ENCODE measurements at places on chromosomes 13 and 19. TPM values are rescaled to one million over a fixed set of nuclear protein-coding genes. Genes with fewer than 3 reads are reported as not detected.

The C13orf46 gene
- total RNA-seq, result 0.13 TPM

- DNase-seq, result peak; percentile 96
Measured at GRCh38 chr19:4374498-4375163, 25.7 kb downstream of the SH3GL1 start.

The LIG4 gene
- 6.2 TPM for total RNA-seq

The C19orf44 gene
- total RNA-seq, result 5.0 TPM

GRCh38 chr19:7801020-7801570 is 28.9 kb upstream of the EVI5L start:
- no peak for DNase-seq

- DNase-seq, result no peak
Measured at GRCh38 chr19:56079609-56080008, 41.5 kb downstream of the ZNF787 start.

DNA sequence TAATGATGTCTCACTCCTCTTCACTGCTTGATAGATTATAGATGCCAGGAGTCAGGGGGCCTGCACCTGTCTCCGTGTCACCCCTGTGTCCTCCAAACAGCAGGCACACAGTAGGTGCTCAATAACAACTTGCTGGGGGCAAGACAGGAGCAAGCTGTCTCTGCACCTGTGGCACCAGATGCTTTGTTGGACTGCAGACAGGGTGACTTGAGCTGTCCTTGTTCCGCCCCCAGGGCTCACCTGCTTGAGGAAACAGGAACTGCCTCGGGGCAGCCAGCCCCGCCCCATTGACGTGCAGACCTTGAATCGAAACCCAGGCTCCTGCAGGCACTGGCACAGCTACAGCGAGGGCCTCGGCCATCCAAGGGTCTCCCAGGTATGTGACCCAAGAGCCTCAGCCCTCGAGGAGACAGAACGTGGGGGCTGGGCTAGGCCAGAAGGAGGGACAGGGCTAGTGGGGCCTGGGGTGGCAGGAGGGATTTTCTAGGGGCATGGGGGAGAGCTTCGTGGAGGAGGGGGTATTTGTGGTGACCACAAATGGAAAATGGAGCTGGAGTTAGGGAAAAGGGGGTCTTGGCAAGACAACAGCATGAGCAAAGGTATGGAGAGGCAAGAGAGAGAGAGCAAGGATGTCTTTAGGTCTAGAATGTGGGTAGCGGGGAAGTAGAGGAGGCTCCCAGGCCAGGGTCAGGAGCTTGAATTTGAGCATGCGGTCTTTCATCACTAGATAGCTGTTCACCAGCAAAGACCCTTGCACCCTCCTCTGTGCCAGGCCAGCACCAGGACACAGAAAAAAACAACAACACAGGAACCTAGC is at the start of gene HSH2D:
Gene HSH2D, plus strand, starts transcription at position 287 of the 817 bp plus-strand sequence. CDS start 5,066 bp downstream, outside the sequence.
- DNase-seq, result no peak

The RDH8 gene
- total RNA-seq, result not detected

The ACER1 gene
- total RNA-seq, result 56.9 TPM

The AP1M2 gene
- 70.3 TPM for total RNA-seq

DNA sequence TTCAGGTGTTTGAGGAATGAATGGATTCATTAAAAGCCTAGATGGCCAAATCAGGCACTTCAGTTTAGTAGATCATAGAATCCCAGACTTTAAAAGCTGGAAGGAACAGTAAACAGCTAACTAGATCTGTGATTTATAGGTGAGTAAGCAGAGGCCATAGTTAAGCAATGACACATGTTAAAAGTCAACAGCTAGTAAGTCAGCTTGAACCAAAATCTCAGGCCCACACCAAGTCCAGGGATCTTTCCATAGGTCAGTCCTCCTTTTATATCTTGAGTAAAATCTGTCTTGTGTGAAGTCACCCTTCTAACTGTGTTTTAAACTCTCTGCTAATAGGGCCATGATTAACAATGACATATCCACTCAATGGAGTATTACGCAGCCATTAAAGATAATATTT is 275.5 kb upstream of the SOX21 start:
- no peak for DNase-seq

GRCh38 chr19:51546650-51547396 is 15.4 kb upstream of the SIGLEC6 start:
- DNase-seq, result peak; percentile 49

- no peak for DNase-seq
Measured at GRCh38 chr19:18172331-18173053, 1.1 kb upstream of the IFI30 start.

The SCN1B gene
- 4.0 TPM for total RNA-seq

The ZIC2 gene
- not detected for total RNA-seq

DNA sequence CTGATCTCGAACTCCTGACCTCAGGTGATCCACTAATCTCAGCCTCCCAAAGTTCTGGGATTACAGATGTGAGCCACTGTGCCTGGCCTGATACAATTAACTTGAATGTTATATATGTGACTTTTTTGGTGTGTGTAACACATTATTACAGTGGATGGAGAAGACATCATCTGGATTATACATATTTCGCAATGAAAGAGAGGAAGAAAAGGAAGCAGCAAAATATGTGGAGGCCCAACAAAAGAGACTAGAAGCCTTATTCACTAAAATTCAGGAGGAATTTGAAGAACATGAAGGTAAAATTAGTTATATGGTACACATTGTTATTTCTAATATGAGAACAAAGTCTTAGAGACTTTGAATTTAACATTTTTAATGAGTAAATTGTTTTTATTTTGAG is 55.5 kb downstream of the BRCA2 start:
- no peak for DNase-seq

GRCh38 chr13:49124693-49125304 is 95.3 kb upstream of the MLNR start:
- no peak for DNase-seq

The ZNF177 gene
- 1.1 TPM for total RNA-seq

The KLK8 gene
- total RNA-seq, result 117 TPM

DNA sequence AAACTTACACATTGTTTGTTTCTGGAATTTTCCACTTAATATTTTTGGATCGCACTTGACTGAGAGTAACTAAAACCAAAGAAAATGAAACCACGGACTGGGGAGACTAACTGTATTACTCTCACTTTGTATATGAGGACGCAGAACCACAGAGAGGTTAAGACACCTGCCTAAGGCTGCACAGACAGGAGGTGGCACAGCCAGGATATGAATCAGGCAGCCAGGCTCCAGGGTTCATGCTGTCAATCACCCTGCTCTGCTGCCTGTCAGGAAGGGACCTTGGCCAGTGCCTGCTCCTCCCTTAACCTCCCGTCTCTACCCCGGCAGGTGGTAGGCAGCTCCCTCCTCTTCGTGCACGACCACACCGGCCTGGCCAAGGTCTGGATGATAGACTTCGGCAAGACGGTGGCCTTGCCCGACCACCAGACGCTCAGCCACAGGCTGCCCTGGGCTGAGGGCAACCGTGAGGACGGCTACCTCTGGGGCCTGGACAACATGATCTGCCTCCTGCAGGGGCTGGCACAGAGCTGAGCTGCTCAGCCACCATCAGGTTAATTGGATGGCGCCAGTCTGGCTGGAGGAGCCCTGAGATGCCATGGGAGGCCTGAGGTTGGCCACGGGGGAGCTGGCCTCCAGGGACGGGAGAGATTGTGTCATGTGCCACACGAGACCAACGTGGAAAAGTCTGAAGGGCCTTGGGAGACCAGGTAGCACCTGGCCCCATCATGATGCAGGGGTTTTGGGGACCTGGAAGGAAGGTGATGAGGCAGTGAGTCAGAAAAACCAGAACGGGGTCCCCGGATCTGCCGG is 11.0 kb downstream of the ACTMAP start:
- DNase-seq, result peak; percentile 86

The CEACAM7 gene
- total RNA-seq, result 3.7 TPM

DNA sequence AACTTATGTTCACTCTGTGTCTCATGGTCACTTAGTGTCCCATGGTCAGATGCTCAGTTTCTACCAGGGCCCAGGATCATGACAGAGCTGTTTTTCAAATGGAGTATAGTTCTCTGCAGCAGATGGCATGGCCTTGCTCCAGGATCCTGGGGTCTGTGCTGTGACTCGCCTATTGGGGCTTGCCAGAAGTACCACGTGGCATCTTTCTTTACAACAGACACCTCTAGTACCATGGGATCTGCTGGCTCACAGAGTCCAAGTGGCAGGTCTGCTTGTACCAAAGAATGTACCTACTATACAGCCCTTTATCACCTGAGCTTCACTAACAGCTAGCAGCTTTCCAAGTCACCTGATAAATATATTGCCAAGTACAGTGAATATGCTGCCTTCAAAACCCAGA is 6.0 kb upstream of the RNF6 start:
- DNase-seq, result no peak

DNA sequence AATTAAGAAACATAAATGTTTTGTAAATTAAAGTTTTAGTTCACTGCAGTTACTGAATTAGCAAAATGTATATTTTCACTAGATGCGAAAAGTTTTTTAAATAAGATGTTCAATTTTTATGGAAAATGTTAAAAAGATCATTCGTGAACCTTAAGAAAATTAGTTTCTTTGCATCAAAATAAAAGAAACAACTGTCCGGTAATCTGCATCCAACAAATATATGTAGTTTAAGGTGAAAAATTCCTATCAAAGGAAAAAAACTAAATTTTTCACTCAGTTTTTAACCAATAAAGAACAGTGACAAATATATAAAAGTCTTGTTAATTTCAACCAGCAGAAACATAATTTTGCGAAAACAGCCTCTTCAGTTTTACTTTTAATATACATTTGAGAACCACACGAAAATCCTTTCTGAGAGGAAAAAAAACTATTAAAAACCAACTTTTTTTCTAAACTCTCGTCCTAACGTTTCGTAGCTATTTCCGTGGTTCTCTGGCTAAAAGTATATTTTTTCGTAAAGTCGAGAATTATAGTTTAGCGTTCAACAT is 64.5 kb downstream of the KCNRG start:
- no peak for DNase-seq

DNA sequence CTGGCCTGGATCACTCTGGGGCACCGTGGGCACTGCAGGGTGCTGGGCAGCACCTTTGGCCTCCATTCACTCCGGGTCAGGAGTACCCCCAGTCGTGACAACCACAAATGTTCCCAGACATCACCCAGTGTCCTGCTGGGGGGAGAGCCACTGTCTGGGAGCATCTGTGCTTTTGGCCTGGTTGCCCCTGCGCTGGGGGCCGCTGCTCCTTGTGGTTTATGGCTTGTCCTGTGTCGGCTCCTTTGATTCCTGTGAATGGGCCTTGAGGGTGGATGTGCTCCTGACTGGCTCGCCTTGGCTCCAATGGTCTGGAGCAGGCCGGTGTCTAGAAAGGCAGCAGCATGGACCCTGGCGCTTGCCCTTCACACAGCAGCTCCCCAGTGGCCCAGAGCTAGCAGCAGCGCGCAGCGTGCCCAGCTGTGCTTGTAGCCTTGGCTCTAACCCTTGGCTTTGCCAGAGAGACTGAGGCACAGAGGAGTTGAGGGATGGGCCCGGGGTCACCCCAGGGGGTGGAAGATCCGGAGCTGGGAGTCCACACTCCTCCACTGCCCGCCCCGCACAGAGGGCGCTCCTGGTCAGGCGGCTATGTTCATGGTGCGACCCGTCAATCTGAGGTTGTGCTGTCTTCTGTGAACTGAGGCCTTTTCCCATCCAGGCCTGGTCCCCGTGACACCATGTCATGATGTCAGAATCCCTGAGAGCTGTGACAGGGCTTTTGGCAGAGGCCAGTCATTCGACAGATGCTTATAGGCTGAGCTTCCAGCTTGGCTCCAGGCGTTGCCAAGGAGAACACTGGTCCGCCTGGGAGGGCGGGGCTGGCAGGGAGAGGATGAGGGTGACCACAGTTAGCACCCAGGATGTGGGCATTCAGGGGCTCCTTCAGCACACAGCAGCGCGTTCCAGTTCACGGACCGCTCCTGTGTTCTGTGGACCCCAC is 4.1 kb downstream of the DAZAP1 start:
- no peak for DNase-seq

GRCh38 chr13:33290421-33290965 is 4.9 kb upstream of the STARD13 start:
- no peak for DNase-seq

- DNase-seq, result no peak
Measured at GRCh38 chr13:73861136-73861535, 273.1 kb downstream of the KLF12 start.

GRCh38 chr13:93603043-93603442 is 376.4 kb downstream of the GPC6 start:
- DNase-seq, result no peak

GRCh38 chr19:8585894-8586750 is 8.9 kb upstream of the MYO1F start:
- DNase-seq, result no peak

DNA sequence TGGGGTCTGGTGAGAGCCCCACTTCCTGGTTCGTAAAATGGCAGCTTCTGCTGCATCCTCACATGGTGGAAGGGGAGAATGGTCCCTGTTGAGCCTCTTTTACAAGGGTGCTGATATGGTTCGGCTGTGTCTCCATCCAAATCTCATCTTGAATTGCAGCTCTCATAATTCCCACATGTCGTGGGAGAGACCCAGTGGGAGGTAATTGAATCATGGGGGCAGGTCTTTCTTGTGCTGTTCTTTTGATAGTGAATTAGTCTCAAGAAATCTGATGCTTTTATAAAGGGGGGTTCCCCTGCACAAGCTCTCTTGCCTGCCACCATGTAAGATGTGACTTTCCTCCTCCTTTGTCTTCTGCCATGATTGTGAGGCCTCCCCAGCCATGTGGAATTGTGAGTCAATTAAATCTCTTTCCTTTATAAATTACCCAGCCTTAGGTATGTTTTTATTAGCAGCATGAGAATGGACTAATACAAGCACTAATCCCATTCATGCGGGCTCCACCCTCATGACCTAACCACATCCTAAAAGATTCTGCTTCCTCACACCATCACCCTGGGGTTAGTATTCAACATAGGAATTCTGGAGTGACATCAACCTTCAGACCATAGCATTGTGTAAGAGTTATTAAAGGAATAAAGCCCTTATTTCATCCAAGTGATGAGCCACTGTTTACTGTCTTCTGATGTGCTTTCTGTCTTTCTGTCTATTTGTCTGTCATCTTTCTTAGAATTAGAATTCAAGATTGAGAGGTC is 159.0 kb upstream of the IRS2 start:
- no peak for DNase-seq

- no peak for DNase-seq
Measured at GRCh38 chr13:76929320-76929719, 19.0 kb upstream of the ACOD1 start.

DNA sequence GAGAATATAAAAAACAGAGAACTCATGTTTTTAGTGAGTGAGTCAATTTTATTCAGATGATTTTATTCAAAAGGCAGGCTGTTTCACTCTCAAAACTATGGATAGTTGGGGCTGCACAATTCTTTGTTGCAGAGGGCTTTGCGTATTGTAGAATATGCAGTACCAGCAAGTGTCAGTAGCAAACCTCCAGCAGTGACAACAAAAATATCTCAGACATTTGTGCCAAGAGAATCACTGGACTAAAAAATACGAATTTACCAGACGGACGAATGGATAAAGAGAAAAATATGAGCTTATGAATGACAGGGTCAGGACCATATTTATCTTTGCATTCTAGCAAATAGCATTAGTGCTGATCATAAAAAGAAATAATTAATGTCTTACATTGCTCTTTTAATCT is 359.1 kb downstream of the FGF14 start:
- DNase-seq, result no peak
